Nucleus accumbens (tissue), 56 donors: ENCODE measurements at places on chromosomes 12 and 14.

GRCh38 chr14:22640192-22640591 is 4.0 kb downstream of the OR6J1 start:
- DNase-seq: no peak

GRCh38 chr12:125162489-125163028 is 97.3 kb downstream of the AACS start:
- no peak for DNase-seq

GRCh38 chr12:98053202-98053601 is 462.2 kb upstream of the TMPO start:
- DNase-seq: no peak

- no peak for DNase-seq
Observed at GRCh38 chr14:95338436-95338835, 18.7 kb upstream of the CLMN start.

DNA sequence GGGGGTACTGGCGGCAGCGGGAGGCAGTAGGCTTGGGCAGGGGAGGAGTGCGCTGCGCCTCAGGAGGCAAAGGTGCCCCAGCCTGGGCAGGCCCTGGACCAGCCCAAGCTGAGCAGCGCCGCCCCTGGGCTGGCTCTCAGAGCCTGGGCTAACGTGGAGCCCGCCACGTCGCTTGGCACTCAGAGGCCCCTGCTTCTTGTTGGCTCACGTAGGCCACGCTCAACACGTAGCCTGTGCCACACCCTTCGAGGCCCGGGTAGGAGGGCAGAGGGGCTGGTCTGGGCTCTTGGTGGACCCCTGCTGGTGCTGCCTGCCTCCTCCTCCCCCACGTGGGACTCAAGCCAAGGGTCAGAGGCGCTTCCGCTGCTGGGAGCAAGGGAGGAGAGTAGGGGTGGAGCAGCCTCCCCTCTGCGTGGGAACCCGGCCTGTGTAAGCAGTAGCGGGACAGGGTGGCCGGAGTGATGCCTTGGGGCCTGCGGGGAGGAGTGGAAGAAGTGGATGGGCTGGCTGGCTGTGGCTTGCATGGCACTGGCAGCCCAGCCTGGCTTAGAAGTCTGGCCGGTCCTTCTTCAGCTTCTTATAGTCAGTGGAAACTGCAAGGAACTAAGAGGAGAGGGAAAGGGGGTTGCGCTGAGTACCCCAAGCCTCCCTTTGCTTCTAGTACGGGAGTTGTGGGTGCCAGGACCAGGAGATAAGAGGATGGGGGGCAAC is 5.7 kb downstream of the SHMT2 start:
- no peak for DNase-seq

GRCh38 chr14:33909380-33910084 is 41.3 kb downstream of the EGLN3 start:
- no peak for DNase-seq

DNA sequence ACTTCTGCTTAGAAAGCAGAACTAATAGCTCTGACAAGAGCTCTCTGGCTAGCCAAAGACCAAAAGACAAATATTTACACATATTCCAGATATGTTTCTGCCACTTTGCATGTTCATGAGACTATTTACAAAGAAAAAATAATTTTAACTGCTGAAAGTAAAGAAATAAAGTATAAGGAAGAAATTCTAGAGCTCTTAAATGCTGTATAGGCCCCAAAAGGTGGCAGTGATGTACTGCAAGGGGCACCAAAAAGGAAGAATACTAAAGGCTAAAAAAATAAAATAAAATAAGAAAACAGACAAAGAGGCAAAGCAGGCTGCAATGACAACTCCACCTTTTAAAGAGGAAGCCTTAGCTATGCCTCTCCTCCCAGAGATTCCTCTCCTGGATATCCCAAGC is 23.0 kb downstream of the KLRK1 start:
- no peak for DNase-seq

DNA sequence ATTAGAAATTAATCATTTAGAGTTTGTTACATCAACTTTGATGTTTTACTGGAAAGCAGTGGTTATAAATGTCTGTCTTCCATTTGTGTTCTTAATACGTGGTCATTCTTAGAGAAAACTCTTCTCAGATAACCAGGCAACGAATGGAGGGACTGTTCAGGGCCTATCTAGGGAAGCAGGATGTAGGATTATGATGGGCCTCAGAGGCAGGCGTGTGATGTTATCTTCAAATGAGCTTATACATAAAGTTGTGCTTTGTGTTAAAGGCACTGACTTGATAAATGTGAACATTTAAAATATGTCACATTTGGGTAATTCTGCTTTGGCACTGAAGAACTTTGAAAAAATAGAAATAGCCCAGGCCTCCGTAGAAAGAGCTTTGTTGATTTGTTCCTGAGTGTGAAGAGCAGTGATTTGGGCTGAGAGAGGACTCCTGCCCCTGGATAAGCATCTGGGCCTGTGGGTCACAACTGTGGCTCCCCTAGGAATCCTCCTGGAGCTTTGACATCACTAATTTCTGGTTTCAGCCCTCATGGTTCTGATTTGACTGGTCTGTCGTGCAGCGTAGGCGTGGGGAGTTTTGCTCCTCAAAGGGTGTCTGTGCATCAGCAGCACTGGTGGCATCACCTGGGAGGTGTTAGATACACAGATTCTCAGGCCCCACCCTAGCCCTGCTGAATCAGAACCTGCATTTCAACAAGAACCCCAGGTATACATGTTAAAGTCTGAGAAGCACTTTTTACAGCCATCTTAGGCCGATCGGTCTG is 55.4 kb downstream of the SAMD4A start:
- DNase-seq: no peak

GRCh38 chr14:89277203-89277602 is 139.8 kb downstream of the FOXN3 start:
- no peak for DNase-seq

- no peak for DNase-seq
Observed at GRCh38 chr14:45089813-45090212, 5.9 kb downstream of the PRPF39 start.

DNA sequence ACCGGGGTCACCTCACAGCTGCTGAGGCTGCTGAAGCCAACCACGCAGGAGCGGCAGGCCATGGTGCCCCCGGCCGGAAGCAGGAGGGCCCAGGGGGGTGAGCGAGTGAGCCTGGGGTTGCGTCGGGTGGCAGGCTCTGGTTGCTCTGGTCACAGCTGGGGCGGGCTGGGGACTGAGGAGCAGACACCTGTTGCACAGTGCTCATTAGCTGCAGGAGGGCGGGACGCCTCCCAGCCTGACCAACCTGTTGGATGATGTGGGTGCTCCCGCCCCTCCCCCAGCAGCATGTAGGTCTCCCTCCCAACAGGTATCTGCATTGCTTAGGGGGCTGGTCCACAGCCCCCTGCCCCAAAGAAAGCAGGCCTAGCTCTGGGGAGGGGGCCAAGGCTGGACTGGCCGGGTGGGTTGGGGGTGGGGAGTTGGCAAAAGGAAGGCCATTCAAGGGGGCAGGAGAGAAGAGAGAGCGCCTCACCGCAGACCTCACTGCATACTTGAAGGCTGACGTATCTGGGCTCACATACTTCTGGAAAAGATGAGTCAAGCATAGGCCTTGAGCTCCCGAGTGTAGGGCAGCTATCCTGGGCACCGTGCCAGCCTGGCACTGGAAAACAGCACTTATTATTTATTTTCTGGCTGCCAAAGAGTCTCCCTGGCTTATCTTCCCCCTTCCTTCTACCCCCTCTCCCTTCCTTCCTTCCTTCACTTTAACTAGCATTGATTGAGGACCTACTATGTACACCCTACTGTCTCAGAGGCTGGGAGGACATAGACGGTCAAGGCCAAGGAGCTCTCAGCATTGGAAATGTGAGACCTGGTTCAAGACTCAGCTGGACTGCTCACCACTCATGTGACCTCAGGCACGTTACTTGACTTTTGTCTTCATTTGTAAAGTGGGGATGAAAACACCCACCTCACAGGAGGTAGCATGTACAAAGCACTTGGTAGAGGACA is at the start of gene KRT80:
KRT80 (minus strand) TSS at position 174 of the 951 bp plus-strand sequence; CDS start at position 62, 112 bp downstream.
- no peak for DNase-seq

GRCh38 chr12:29609431-29610215 is 112.1 kb upstream of the OVCH1 start:
- DNase-seq: no peak

DNA sequence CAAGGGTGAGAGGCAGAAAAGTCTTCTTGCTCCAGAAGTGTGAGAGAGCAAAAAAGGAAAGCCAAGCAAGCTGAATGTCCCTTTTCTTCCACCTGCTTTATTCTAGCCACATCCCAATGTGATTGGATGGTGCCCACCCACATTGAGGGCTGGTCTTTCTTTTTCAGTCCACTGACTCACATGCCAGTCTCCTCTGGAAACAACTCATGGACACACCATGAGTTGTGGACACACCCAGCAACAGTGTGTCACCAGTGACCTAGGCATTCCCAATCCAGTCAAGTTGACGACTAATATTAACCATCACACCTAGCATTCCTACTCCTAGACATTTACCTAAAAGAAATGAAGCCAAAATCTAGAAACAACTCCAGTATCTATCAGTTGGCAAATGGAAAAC is 7.2 kb upstream of the DICER1 start:
- DNase-seq: no peak

- no peak for DNase-seq
Observed at GRCh38 chr12:3285570-3285969, 205.4 kb upstream of the PRMT8 start.

DNA sequence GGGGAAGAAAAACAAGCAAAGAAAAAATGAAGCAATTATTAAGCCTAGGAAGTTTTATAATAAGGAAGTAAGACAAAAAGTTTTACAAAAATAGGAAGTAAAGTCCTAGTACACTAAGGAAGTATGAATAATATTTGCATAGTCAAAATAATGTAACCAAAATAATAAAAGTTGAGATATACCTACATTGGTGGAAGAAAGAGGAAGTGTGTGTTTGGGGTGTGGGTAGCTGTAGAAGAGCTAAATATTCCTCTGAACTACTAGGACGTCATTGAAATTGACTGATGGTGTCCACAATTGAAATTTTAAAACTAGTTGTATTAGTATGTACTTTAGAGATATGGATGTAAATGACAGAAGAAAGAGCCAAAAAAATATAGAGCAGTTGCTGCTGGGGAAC is 228.4 kb upstream of the OTX2 start:
- no peak for DNase-seq

DNA sequence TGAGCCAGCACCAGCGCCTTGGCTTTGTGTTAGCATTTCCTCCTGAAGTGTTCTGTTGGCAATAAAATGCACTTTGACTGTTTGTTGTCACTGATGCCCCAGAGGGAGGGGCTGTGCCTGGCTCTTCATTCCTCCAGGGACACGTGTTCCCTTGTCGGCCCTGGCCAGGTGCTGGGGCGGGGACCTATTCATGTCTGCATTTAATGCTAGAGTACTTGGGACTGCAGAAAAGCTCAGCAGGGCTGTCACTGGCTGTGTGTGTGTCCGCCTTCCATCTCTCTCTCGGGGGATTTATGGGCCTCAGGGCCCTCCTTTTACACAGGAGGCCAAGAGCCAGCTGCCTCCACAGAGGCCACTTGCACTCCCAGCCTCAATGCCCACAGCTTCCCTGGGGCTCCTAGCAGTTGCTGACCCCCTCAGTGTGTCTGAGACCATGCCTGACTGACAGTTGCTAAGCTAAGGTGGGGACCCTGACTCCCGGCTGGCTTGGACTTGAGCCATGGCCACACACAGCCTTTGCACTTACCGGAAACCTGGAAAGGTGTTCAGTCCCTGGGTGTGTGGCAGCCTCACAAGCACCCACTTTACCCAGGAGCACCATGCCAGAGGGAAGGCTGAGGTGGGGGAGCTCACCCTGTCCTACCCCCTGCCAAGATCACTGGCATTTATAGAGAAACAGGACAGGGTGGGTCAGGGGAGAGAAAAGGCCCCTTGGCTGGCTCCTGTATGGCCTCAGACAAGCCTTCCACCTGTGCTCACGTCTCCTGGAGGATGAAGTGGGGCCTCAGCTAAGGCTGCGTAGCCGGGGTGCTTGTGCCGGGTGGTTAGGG is 27.8 kb downstream of the HIP1R start:
- DNase-seq: no peak
